ENCODE measurements at places on chromosomes 7 and 10.

GRCh38 chr7:68478326-68478725, 1119.9 kb upstream of the AUTS2 start:
- no peak for DNase-seq

- DNase-seq = no peak
Observed at GRCh38 chr7:3998060-3998459, 684.0 kb upstream of the FOXK1 start.

GRCh38 chr10:111023060-111023459, 53.8 kb upstream of the ADRA2A start:
- DNase-seq = no peak

GRCh38 chr7:152968514-152968913, 209.0 kb downstream of the ACTR3B start:
- DNase-seq = no peak

- no peak for DNase-seq
Observed at GRCh38 chr7:101128040-101128834, 1.3 kb downstream of the SERPINE1 start.

DNA sequence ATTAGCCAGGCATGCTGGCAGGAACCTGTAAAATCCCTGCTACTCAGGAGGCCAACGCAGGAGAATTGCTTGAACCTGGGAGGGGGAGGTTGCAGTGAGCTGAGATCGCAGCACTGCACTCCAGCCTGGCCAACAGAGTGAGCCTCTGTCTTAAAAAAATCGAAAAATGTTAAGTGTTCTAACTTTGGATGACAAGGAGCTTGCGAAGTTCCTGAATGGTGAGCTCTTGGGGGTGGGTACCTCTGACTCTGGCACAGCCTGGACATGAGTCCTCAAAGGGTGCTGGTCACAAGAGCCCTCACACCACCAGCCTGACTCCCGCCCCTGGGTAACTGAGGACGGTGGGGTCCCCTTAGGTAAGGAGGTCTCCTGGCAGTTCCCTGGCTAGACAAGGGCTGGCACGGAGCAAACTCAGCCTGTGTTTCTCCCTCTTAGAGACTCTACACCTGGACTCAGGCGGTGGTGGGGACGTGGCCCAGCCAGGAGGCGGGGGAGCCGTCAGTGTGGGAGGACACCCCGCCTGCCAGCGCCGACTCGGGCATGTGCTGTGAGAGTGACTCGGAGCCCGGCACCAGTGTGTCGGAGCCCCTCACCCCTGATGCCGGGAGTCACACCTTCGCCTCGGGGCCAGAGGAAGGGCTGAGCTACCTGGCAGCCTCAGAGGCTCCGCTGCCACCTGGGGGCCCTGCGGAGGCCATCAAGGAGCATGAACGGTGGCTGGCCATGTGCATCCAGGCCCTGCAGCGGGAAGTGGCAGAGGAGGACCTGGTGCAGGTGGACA, 24.1 kb downstream of the AMZ1 start:
- DNase-seq = no peak

DNA sequence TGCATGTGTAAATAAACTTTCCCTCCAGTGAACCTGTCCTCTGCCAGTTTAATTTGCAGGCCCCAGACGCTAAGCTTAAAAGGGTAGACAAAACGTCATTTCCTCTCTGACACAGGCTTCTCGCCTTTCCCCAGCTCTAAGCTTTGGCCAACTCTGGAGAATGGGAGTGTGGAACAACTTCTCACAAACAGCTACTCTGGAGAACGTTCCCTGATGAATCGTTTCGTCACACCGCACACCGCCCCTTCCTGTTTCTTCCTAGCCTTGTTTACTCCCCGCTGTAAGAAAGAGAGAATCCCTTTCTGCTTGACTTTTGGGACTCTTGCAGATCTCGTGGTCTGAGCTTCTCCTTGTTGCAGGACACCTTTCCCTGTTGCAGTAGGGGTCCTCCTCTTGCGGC, 564.2 kb downstream of the TCERG1L start:
- DNase-seq = no peak

- no peak for DNase-seq
Observed at GRCh38 chr7:24419511-24419910, 135.5 kb downstream of the NPY start.

GRCh38 chr10:102010961-102011360, 45.0 kb downstream of the ARMH3 start:
- no peak for DNase-seq

GRCh38 chr10:87844837-87845623, 18.3 kb downstream of the KLLN start:
- no peak for DNase-seq

DNA sequence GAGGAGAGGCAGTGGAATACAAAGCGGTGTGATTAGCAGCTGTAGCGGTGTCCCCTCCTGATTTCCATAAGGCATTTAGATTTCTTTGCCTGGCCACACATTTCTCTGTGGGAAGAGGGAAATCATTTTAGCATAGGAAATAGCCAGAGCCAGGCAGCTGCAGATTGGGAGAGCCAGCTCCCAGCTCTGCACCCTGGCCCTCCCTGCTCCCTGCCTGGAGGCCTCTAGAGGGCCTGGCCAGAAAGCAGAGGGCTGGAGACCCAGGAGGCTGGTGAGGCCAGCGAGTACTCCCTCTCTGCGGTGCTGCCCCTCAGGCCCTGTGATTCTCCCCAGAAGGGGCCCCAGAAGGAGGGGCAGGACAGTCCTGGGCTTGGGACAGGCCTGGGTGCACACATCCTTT, 85.7 kb downstream of the C10orf105 start:
- DNase-seq = no peak

DNA sequence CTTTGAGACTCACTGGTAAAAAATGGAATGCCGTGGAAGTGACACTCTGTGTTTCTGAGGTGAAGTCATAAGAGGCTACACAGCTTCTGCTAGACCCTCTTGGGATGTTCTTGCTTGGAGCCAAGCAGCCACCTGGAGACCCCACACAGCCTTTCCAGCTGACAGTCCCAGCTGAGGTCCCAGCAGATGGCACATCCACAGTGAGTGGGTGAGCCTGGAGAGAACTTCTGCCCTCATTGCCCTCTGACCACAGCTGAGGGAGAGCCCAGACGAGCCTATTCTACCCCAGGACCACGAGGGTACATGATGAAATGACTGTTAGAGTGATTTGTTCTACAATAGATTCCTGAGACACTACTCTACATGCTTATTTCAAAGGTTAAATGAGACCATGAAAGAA, 44.3 kb downstream of the CXCL12 start:
- DNase-seq = no peak

- no peak for DNase-seq
Observed at GRCh38 chr7:39696631-39697030, 73.3 kb downstream of the RALA start.

DNA sequence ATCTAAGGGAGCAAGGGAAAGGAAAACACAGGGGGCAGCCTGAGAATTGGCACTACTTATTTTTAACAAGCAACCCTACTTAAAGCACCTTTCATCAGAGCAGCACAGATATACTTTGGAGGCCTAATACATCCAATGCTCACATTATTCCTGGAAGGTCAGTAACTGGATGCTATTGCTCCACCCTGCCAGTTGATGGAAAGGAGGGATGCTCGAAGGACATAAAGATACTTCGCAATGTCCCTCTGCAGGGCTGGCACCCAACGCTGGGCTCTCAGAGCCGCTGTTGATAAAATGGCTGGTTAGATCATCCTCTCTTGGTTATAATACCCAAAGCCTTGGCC, 307.9 kb upstream of the AOAH start:
- DNase-seq = no peak

GRCh38 chr7:28037220-28038010, 143.2 kb downstream of the JAZF1 start:
- DNase-seq = no peak

DNA sequence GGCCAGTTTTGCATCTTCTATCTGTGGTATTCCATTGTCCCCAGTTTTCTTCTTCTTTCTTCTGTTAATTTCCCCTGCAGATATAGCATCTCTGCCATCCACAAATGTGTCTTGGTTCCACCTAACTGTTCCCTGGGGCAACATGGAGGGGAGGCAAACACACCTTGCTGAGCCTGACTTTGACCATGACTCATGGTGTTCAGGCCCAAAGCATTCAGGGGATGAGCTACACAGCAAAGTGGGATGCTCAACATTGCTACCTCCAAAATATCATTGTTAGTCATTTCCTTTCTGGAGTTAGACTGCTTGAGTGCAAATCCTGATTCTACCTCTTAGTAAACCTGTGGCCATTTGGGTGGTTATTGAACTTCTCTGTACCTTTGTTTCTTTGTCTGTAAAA, 542.7 kb downstream of the LRMDA start:
- DNase-seq = no peak

DNA sequence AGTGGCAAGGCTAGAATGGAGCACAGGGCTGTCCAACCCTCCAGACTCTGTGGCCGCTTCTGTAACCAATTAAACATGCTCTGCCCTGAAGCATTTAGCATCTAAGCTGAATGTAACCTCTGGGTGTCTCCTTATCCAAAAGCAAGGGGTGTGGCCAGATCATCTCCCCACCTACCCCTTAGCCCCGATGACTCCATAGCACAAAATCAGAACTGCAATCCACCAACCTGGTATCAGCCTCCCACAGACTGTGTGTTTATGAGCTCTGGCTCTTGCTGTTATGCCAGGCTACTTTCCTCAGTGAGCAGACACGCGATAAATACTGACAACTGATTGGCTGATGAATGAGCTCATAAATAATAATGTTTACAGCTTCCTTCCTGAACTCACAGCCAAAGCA, 3.2 kb downstream of the FRMD4A start:
- no peak for DNase-seq

- DNase-seq = no peak
Observed at GRCh38 chr10:127973791-127974311, 66.9 kb downstream of the PTPRE start.

- peak; percentile 51 for DNase-seq
Observed at GRCh38 chr10:70458329-70459060, 17.0 kb upstream of the NODAL start.

- DNase-seq = no peak
Observed at GRCh38 chr10:56823849-56824248, 462.8 kb upstream of the ZWINT start.

DNA sequence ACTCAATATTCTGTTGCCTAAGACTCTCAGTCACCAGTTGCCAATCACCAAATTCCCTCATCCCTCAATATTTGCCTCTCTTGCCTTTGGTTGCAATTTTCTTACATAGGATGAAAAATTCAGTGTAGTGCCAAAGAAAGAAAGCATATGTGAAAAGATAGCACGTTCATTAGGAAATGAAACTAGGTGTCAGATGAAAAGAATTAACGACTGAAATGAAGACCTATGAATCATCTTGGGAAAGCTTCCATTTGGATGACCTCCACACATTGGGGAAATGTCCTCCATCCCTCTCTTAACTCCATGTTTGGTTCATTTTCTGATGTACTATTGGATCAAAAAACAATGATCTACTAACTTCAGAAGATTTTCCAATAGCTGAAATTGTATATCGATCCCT, 145.1 kb upstream of the MEOX2 start:
- no peak for DNase-seq

- DNase-seq = no peak
Observed at GRCh38 chr7:133753513-133753912, 373.6 kb upstream of the LRGUK start.

DNA sequence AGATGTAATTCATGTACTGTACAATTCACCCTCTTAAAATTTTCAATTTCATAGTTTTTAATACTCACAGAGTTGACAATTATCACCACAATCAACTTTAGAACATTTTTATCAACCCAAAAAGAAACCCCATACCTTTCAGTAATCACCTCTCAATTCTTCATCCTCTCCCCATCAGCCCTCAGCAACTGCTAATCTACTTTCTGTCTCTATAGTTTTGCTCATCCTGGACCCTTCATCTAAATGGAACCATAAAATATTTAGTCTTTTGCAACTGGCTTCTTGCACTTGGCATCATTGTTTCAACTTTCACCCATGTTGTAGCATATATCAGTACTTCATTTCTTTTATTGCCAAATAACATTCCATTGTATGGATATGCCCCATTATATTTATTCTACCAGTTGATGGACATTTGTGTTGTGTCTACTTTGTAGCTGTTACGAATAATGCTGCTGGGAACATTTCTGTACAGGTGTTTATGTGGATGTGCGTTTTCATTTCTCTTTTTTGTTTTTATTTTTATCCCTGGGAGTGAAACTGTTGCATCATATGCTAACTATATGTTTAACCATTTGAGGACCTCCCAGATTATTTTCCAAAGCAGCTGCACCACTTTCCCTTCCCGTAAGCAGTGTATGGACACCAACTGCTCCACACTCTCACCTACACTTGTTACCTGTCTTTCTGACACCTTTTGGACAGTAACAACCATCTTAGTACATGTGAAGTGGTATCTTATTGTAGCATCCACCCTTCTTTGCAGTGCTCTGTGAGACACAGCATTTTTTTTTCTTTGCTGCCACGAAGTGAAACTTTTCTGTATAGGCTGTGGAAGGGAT, 65.4 kb upstream of the APBB1IP start:
- DNase-seq = no peak
